ENCODE measurements at places on chromosomes 7 and 10.

GRCh38 chr10:86785968-86786367 is 29.5 kb downstream of the BMPR1A start:
- no peak for DNase-seq

- no peak for DNase-seq
Measured at GRCh38 chr10:129704786-129705525, 237.9 kb downstream of the MGMT start.

DNA sequence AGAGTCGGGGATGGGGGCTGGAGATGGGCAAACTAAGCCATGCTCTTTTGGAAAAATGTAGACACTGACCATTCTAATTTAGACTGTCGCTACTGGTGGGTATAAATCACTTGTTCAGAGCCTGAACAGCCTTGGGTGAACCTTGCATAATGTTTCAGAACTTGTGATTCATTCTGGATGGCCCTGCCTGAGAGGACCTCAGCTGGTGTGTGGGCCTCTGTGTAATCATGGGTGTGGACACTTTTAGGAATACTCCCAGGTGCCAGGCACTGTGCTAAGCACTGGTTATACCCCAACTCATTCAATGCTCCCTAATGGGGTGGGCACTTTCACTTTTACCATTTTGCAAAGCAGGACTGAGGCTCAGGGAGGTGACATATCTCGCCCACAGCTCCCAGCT is 26.8 kb upstream of the TM9SF3 start:
- no peak for DNase-seq

DNA sequence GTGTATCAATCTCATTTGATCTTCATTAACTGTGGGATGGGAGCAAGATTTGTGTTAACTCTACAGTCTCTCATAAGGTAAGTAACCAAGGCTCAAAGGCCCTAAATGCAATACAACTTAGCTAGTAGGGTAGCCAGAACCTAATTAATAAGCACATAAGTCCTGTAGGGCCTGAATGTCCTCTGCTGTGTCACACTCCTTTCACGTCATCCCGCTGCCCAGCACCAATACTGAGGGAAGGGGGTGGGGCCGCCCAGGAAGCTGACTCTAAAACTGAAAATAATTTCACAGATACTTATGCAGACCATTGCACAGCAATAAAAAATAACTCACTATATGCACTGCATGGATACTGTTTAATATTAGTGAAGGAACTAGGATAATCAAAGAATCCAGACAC is 13.7 kb downstream of the CCDC6 start:
- DNase-seq: no peak

DNA sequence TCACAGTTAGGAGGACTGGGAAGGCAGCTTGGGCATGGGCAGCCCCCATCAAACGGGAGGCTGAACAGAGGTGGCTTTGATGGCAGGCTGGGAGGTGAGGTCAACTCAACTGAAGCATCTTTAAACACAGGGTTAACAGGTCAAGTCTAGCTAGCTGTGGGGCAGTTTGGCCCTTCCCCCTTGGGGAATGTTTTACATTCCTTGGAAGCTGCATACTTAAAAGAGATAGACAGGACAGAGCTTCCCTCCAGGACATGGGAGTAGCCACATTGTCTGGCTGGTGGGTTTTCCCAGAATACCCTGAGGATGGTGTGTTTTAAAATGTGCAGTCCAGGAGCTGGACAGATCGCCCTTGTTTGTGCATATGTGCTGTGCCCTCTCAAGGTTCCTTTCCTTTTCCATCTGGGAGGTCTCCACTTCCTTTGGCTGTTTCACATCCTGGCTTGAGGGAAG is 6.8 kb upstream of the RASSF4 start:
- no peak for DNase-seq

DNA sequence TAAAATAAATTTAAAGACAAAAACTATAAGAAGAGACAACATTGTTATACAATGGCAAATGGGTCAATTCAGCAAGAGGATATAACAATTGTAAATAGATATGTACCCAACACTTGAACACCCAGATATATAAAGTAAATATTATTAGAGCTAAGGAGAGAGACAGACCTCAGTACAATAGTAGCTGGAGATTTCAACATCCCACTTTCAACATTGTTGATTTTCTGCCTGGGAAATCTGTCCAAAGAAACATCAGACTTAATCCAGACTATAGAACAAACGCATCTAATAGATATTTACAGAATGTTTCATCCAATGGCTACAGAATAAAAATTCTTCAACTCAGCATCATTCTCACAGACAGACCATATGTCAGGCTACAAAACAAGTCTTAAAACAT is 256.1 kb downstream of the GRM8 start:
- no peak for DNase-seq

GRCh38 chr7:152330827-152331226 is 105.0 kb downstream of the KMT2C start:
- no peak for DNase-seq

- DNase-seq: no peak
Measured at GRCh38 chr7:5388905-5389433, 34.7 kb downstream of the TNRC18 start.

DNA sequence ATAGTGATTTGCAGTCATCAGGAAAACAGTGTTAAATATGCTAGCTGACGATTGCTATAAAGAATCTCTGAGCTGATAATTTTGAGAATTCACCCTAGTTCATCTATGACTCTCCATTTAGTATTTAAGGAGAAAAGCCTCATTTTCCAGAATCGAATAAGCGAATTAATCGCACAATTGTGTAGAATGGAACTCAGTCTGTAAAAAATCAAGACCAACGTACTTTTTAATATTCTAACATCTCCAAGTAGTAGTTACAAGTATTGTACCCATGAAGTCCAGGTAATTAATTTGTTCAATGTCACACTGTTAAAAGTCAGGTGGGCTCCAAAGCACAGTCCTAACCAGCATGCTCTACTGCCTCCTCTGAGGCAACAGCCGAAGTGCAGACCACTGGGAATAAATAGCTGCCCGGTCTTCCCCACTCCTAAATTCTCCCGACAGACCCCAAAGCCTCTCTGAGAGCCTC is 380 bp upstream of the AGBL3 start:
- DNase-seq: no peak
